Activated T-cell treated with anti-CD3 and anti-CD28 coated beads for 48 hours (primary cell): ENCODE measurements at places on chromosomes 1 and 21.

GRCh38 chr1:30469426-30469825 lies 254.0 kb downstream of the MATN1 start:
- no peak for DNase-seq

DNA sequence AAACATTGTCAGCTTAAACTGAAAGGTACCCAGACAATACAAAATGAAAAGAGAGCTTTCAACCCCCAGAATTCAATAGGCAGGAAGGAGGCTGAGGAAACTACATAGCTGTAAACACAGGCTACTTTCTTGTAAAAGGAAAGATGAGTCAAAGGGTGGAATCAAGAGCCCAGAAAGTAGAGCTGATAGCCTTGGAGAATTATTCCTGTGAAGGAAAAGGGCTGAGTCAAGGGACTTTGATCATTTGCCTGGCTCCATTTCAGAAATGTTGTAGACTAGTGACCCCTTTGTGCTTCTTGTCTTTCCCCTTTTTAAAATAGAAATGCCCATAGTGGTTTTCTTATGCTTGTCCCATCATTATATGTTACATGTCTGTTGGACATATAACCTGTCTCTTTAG lies 597.6 kb downstream of the ADGRL2 start:
- no peak for DNase-seq

GRCh38 chr1:53641481-53642214 lies 97.3 kb downstream of the GLIS1 start:
- DNase-seq = no peak

GRCh38 chr1:64898107-64898861 lies 68.1 kb downstream of the JAK1 start:
- no peak for DNase-seq

DNA sequence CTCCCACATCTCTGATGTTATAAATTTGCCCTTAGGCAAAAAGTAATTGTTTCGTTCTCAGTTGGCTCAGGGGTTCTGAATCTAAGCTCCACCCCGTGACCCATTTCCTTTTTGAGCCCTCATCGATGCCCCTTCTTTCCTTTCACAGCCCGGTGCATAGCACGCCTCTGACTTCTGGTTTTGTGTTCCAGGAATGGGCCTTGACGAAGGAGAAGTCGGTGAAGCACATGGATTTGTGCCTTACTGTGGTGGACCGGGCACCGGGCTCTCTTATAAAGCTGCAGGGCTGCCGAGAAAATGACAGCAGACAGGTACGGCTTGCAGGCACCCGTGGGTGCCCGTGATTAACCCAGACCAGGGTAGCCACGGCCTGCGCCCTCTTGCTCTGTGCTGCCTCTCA lies 151.9 kb downstream of the PGBD5 start:
- no peak for DNase-seq

- no peak for DNase-seq
Measured at GRCh38 chr1:200448034-200448762, 38.4 kb upstream of the ZNF281 start.

GRCh38 chr1:205248793-205249601 lies 21.3 kb downstream of the TMCC2 start:
- DNase-seq = no peak

DNA sequence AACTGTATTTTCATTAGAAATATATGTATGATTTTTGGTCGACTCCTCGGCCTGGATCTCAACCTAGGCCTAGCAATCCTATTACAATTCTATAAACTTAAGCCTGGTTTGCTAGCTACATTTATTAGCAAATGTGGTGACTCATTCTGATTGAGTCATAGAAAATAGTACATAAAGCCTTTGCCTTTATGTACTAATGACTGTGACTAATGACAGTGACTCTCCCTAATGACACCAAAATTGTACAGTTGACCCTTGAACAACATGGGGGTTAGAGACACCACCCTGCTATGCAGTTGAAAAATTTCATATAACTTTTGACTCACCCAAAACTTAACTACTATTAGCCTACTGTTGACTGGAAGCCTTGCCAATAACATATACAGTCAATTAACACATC lies 78.9 kb downstream of the CLEC20A start:
- no peak for DNase-seq

DNA sequence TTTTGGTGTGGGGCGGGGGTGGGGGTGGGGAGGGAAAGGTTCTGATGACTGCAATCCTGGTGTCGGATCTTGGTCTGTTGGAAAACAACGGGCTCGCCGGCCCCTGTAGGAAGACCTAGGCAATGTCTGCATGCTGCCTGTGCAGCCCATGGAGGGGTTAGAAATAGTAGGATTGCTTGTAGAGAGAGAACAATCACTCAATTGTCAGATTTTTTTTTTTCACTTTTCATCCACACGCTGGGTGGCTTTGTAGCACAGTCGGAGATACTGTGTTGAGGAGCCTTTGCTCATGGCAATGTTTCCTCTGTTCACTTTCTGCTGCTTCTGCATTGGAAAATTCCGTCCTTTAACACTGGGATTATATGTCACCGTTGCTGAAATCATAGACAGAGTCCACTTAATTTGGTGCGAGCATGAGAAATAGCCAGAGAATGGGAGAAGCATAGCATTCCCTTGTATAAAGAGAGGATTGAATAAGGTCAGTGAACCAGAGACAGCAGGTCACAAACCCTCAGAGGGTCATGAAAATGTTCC lies 107.5 kb downstream of the MRPS6 start:
- DNase-seq = no peak

DNA sequence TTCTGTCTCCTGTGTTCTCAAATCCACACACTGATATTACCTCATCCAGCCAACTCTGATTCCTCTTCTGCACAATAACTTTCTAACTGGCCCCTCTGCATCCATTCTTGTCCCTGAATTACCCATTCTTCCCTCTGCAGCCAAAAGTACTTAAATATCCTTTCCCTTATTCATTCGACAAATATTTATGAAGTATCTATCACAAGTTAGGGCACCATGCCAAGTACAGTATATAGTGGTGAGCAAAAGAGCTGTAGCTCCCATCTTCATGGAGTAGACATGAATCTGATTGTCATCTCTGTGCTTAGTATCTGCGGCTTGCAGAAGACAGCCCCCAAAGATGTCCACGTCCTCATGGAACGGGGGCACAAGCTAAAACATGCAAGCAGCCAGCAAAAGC lies 316.8 kb downstream of the SETD4 start:
- no peak for DNase-seq

GRCh38 chr1:41672173-41672572 lies 187.7 kb upstream of the EDN2 start:
- DNase-seq = no peak

GRCh38 chr1:85583611-85584263 lies 3.2 kb downstream of the CCN1 start:
- DNase-seq = no peak

GRCh38 chr1:37449936-37450335 lies 24.4 kb upstream of the ZC3H12A start:
- no peak for DNase-seq

GRCh38 chr1:236508593-236509027 lies 15.2 kb upstream of the LGALS8 start:
- DNase-seq = no peak
